ENCODE measurements at places on chromosomes 1 and 21.
A peak's percentile ranks its signal among the peaks of the same experiment; 100 is the strongest.

DNA sequence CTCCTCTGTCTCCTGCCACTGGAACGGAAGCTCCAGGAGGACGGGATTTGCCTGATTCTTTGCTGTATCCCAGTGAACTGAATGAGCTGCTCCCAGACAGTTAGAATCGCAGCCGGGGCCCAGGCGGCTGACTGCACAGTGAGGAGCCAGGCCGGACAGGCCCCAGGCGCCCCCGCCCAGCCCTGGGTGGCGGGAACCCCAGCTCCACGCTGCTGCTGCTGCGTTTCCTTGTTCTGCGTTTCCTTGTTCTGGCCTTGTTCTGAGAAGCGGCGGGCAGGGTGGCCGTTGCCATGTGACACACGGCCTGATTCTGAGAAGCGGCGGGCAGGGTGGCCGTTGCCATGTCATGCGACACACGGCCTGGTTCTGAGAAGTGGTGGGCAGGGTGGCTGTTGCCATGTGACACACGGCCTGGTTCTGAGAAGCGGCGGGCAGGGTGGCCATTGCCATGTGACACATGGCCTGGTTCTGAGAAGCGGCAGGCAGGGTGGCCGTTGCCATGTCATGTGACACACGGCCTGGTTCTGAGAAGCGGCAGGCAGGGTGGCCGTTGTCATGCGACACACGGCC is 56.2 kb downstream of the SLC37A1 start:
- no peak for DNase-seq

- no peak for DNase-seq
Measured at GRCh38 chr1:18638835-18639364, 8.3 kb downstream of the PAX7 start.

GRCh38 chr1:34771573-34772371 is 9.2 kb upstream of the GJB3 start:
- DNase-seq, result no peak

DNA sequence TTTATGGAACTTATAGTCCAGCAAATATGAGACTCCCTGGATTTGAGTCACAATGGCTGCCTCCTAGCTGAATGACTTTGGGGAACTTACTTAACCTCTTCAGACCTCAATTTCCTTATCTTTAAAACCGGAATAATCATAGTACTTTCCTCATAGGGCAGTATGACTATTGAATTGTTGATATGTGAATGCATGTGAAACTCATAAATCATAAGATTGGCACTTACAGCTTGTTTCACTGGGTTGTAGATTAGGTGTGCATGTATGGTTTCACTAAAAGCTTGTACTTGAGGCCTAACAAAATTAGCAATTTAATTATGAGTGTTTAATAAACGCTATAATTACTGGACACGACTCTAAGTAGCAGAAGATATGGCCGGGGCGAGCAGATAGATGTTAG is 72.5 kb downstream of the ST6GALNAC5 start:
- no peak for DNase-seq

DNA sequence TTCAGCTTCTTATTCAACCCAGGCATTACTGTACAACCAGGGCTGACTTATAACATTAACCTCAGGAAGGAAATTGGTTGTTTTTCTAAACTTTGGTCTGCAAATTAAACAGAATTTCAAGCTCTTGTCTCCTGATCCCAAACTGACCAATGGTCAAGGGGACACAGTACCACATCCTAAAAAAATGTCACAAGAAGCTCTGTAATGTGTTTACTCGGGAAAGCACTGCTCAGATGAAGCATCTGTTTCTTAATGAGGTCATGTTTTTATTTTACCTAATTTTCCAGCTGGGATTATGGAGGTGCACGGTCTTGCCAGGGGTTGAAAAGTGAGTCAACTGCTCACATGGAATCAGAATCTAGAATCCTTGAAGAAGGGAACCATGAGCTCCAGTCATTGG is 18.7 kb downstream of the ADAMTS5 start:
- no peak for DNase-seq

GRCh38 chr1:19313961-19314882 is 2.1 kb downstream of the SLC66A1 start:
- no peak for DNase-seq

- DNase-seq, result no peak
Measured at GRCh38 chr1:234943836-234944402, 184.7 kb downstream of the TOMM20 start.

DNA sequence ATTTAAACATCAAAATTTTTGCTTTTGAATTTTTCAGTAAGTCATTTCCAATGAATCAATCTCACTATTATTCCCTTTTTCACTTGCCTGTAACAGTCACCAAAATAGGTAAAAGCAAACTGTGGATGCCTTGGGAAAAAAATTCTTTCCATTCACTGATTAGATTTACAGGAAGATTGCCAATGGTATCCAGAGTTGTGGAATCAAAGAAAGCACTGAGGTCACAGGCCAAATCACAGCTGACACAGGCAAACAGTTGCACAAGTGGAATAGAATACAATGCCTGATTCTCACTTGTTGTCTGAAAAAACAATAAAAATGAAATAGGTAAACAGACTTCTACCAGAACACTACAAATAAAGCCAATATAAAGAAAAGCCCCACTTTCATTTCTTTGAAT is 48.4 kb downstream of the LTN1 start:
- no peak for DNase-seq

DNA sequence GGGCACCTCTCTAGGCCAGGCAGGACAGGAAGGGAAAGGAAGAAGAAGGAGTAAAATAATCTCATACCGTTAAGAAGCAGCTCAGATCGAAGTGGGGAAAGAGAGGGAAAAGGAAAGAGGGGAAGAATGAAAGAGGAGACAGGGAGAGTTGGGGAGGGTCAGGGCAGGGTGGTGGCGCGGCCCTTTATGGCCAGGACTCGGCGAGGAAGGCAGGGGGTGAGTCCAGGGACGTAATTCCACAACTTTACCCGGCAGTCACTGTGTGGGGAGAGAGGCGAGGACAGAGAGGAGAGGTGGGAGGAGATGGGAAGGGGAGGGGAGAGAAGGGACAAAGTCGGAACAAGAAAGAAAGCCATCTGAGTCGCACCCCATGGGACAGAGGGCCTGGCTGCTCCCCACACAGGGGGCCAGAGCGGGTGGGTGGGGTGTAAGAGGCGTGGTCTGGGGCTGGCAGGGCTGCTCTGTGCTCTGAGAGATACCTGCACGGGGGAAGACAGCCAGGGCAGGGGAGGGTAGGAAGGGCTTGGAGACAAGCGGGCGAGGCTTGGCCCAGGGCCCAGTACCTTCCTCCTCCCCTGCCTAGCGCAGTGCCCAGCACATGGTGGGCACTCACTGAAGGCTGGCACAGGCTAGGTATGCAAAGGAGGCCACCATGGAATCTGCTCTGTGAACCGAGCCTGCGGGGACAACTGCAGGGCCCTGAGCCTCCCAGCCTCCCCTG is 49.4 kb downstream of the KIF21B start:
- no peak for DNase-seq

GRCh38 chr1:9472386-9473031 is 66.8 kb upstream of the SLC25A33 start:
- no peak for DNase-seq

DNA sequence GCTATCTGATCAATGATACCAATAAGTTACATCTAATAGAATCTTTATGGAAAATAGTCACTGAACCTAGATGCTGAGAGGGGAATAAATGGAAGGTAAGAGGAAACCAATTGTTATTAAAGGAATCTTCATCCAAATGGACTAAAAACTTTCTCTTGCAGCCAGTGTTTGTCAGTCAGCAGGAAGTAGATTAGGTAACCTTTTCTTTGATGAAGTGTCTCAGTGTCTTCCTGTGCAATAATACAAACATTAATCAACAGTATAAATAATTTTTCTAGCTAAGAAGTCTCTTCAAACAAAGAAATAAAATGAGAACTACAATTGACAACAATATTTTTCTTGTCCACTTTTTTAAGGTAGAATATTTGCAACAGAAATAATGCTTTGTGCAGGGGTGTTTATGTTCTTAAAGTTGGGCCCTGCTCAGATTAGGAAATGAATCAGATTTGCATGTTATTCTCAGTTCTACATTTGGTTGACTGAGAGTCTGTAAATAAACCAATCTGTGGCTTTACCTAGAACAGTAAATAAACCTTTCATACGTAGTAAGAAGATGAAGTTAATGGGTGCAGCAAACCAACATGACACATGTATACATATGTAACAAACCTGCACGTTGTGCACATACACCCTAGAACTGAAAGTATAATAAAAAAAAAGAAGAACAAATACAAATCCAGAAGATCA is 391.4 kb downstream of the MRPL39 start:
- no peak for DNase-seq

DNA sequence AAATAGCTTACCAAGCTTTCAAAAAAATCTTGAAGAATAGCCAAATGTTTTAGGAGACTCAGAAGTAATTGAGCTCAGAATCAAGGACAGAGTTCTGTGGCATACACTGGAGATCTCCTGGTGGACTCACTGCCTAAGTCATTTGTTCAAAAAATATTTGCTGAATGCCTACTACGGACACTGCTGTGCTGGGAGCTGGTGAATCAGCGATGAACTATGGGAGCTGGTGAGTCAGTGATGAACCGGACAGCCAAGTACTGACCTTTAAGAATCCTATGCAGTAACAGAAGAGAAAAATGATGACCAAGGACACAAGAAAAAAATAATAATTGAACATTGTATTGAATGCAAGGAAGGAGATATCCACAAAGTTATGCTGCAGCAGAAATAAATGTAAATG is 717.9 kb upstream of the CXADR start:
- DNase-seq, result no peak

GRCh38 chr1:245292553-245292952 is 137.8 kb downstream of the KIF26B start:
- no peak for DNase-seq

GRCh38 chr1:41327383-41327999 is 33.7 kb upstream of the FOXO6 start:
- DNase-seq, result no peak

GRCh38 chr21:32411350-32412161 is 950 bp upstream of the EVA1C start:
- DNase-seq, result peak; percentile 74

GRCh38 chr1:54289712-54290233 is 89.8 kb downstream of the MRPL37 start:
- no peak for DNase-seq

- DNase-seq, result no peak
Measured at GRCh38 chr1:150118716-150119115, 31.0 kb upstream of the PLEKHO1 start.

DNA sequence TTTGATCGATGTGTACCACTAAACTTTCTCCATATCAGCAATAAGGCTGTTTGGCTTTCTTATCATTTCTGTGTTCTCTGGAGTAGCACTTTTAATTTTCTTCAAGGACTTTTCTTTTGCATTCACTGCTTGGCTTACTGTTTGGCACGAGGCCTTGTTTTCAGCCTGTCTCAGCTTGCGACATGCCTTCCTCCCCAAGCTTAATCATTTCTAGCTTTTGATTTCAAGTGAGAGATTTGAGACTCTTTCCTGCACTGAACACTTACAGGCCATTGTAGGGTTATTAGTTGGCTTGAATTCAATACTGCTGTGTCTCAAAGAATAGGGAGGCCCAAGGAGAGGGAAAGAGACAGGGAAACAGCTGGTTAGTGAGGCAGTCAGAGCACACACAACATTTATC is 120.6 kb upstream of the KCND3 start:
- no peak for DNase-seq

DNA sequence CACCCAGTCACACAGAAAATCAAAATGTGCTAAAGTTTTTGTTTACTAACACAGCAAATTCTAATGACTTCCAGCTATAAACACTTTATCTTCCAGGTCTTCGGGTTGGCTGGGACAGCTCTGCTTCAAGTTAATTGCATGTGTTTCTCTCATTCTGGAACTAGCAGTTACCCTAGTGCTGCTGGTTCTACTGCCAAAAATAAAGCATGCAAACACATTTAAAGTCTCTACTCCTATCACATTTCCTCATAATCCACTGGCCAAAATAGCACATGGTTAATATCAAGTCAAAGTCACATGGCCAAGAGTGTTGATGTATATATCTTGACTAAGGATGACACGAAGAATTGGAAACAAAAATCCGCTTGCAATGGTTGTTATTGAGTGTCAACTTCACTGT is 973.1 kb upstream of the ADGRL2 start:
- no peak for DNase-seq

DNA sequence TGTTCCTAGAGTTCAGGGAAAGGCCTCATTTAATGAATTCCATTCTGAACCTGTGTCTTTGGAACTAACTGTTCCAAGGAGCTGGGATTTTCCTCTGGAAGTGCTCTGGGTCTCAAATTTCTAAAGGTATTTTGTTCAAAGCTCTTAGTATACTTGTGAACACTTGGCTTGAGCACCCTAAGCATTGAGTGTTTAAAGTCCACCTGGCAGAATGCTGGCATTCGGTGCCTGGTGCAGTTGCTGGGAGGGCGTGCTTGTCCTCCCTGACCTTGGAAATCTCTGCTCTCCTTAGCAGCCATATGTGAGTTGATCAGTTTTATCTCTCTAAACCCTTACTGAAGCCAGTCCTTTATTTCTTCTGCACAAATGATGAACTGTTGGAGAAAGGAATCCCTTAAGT is 3.0 kb downstream of the MTARC2 start:
- DNase-seq, result no peak

- no peak for DNase-seq
Measured at GRCh38 chr1:202154148-202154765, 6.1 kb downstream of the PTPN7 start.

DNA sequence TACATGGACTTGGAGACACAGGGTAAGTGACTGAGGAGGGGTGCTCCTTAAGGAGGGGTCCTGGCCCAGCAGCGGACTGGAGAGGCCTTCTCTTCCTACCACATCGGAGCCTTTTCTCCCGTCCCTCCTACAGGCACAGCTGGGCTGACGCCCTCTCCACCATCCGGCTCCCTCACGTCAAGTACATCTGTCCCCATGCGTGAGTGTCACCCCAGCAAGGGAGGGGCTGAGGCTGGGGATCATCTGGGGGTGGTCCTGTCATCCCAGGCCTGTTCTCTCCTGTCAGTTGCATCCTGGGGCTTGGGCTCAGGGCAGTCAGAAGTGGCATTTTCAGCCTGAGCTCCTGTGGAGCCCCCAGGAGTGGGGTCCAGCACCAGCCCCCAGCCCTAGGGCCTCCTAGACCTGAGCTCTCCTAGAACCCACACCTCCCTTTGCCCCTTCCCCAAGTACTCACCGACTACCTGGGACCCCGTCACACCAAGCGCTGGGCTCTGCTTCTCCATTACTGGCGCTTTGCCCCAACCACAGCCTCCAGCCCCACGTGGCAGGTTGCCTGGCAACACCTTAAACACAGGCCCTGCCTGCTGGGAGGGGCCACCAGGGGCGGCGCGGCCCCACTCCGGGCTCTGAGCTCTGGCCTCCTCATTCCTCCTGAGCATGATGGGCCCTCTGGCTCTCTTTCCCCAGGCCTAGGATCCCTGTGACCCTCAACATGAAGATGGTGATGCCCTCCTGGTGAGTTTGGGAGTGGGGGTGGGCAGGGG is 2.3 kb downstream of the LYPLA2 start:
- DNase-seq, result no peak
